ENCODE measurements at places on chromosomes 12 and 14.
A peak's percentile ranks its signal among the peaks of the same experiment; 100 is the strongest.

GRCh38 chr12:83250866-83251265, 564.2 kb downstream of the TMTC2 start:
- DNase-seq: no peak

- DNase-seq: no peak
Observed at GRCh38 chr14:75631453-75631831, 29.2 kb downstream of the ERG28 start.

GRCh38 chr12:54941659-54942058, 42.9 kb downstream of the TESPA1 start:
- DNase-seq: no peak

GRCh38 chr12:20370014-20370386, 1.7 kb downstream of the PDE3A start:
- no peak for DNase-seq

GRCh38 chr14:23024612-23025075, 10.1 kb downstream of the PSMB5 start:
- DNase-seq: no peak

DNA sequence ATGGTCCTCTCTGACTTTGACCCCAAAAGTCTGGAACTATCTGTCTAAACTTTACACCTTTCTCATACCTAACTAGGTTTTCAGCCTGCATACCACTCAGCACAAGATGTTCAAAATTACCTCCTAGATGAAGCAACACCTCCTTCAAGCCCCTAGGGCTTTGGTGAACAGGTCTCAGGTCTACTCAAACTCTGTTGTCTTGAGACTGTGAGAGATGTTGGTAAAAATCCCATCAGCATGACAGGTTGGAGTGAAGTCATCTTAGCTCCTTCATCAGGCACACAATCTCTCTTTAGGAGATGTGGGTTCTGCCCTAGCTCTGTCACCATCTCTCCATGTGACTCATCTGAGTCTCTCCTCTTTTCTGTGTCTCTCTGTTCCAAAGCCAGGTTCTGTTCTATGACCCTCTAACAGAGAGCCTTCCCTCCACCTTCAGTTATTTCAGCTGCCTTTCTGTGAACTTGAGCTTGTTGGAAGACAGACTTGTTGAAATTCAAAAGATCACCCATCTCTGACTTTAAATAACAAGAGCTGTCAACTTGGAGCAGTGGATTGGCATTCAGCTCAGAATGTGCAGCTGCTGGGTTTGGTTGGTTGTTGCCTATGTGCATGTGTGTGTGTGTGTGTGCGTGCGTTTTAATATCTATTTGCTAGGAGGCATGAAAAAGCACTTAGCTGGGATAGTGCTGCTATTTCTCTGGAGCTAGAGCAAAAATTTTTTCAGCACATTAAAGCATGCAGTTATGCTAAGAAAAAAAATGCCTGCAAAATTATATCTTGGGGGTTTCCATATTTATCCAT, 130.7 kb downstream of the CRACR2A start:
- DNase-seq: no peak

GRCh38 chr14:31927348-31927832, 149.7 kb upstream of the ARHGAP5 start:
- peak; percentile 21 for DNase-seq

DNA sequence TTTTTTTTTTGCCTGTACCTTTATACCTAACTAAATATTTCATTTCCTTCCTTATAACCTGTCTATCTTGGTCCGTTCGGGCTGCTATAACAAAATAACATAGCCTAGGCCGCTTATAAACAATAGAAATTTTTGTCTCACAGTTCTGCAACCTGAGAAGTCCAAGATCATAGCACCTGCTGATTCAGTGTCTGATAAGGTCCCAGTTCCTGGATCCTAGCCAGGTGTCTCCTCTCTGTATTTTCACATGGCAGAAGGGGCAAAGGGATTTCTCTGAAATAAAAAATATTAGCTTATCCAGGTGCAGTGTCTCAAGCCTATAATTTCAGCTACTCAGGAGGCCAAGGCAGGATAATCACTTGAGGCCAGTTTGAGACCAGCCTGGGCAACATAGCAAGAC, 1046.6 kb upstream of the USP15 start:
- no peak for DNase-seq

DNA sequence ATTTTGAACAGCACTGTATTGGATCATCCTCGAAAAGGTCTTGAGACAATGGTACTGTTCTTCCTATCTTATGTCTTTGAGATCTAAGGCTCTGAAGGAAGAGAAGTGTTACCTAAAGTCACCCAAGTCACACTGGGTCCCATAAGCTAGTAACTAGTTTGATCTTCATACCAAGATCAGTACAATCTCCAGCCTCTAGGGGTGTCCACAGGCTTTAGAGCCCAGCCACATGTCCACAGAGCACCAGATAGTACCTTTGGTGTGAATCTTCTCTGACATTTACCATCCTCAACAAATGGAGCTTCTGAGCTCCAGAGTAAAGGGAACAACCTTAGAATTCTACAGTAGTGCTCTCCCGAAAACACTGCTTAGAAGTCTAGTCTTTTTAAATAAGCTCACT, 78.7 kb downstream of the KSR2 start:
- DNase-seq: no peak

- no peak for DNase-seq
Observed at GRCh38 chr14:53537422-53538315, 384.5 kb upstream of the DDHD1 start.

GRCh38 chr12:69932676-69933552, 107.9 kb downstream of the MYRFL start:
- no peak for DNase-seq

GRCh38 chr12:26018926-26019325, 60.4 kb downstream of the RASSF8 start:
- no peak for DNase-seq

DNA sequence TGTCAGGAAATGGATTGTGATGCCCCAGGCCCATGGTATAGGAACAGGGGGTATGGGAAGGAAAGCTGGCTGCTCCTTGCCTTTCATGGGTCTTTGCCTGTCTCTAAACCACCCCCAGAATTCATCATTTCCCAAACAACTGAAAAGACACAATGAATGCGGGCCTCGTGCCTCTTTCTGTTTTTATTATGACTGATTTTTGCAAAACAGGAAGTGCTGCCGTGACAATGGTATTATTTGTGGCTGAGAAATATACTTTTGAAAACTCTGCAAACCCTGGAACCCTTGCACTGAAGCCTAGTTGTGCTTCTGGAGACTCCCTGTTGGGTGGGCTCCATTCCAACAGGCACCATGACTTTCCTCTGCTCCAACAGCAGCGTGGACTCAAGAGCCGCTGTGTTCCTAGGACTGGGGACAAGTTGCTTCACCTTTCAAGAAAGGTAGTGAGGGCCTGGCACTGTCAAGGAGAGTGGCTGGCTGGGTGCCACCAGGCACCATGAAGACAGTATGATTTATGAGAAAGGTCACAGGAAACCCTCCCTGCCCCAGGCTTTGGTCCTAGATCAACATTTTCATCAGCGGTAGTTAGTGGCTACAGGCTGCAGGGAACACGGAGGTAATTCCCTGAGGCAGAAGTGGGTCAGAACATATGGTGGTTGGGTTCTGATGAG, 4.8 kb upstream of the DGLUCY start:
- peak; percentile 30 for DNase-seq

DNA sequence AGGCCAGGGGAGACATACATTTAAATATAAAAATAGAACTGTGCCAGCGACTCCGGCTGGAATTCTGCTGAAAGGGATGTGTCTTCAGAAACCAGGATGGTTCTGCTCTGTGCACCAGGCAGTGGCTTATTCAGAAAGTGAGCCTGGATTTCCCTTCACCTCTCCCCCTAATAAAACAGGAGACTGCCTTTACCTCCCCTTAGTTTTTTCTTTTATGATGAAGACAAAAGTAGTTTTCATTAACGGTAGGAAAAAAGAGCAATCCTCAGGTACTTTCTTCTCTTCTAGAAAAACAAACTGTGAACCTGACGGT, 346 bp downstream of the SLC7A8 start:
- DNase-seq: no peak

- no peak for DNase-seq
Observed at GRCh38 chr14:78253986-78254385, 83.8 kb downstream of the NRXN3 start.

DNA sequence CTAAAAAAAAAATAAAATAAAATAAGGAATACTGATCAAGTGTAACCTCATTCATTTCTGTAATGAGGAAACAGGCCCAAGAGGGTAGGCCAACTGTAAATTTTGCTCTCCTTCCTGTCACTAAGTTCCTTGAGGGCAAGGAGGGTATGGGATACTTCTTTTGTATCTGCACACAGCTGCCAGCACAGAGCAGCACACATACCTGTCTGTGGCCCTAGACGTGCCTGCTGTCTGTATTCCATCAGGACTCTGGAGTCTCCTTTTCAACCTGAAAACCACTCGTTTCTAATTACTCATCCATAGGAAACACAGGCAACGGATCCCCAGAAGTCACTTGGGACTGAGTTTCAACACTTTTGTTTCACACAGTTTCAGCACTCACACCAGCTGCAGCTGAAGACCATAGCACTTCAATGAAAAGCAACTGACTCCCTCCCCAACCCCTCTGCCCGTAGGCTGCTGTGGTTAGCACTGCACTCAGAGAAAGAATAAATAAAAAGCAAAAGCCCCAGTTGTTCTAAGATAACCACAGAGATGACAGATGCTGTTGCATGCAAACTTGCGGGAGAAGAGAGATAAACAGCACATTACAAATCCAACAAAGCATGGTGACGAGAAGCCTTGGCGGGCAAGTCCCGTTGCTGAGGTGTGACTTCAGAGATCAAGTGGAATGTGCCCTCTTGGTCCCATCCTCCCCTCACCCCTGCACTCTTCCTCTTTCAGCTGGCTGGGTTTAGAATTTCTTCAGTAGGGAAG, 24.9 kb downstream of the CRACR2A start:
- DNase-seq: no peak

GRCh38 chr12:82600379-82600778, 86.3 kb upstream of the TMTC2 start:
- DNase-seq: no peak

DNA sequence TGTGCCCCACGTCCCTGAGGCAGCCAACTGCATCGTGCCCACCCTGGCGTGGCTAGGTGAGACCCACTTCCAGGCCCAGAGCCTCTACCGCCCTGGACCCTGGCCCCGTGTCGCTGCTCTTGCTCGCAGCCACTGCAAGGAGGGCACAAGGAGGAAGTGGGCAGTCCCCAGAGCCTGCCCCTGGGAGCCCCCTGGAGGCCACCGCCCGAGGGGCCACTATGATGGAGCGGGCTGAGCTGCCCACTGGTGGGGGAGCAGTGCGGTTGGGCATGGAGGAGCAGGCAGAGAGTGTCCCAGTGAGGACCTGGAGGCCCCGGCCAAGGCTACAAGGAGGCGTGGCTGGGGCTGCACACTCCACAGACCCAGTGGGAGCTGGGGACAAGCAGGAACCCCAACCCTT, 323.6 kb downstream of the PCNX1 start:
- DNase-seq: no peak

DNA sequence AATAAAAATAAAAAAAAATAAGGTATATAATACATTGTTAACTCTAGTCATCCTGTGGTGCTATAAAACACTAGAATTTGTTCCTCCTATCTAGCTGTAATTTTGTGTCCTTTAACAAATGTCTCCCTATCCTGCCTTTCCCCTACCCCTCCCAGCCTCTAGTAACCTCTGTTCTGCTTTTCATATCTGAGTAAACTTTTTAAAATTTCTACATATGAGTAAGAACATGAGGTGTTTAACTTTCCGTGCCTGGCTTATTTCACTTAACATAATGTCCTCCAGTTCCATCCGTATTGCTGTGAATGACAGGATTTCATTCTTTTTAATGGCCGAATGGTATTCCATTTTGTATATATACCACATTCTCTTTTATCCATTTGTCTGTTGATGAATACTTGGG, 71.3 kb upstream of the GNG2 start:
- DNase-seq: no peak

GRCh38 chr12:26345471-26346003, 150.2 kb downstream of the SSPN start:
- DNase-seq: no peak

DNA sequence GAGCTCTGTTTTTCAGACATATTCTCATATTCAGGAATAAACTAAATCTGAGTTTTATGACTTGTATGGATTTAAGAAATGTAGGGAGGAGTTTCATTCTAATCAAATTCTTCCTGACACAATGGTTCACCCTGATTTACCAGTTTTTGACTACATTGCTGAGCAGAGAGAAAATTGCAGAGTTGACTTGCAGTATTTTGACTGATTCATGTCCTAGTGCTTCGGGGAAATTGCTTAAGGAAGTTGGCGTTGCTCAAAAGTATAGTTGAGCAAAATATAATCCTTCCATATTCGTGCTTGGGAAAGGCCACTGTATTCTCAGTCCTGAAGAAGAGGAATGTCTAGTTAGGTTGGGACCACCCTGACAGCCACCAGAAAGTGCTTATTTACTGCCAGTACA, 1.3 kb upstream of the TWF1 start:
- DNase-seq: no peak

DNA sequence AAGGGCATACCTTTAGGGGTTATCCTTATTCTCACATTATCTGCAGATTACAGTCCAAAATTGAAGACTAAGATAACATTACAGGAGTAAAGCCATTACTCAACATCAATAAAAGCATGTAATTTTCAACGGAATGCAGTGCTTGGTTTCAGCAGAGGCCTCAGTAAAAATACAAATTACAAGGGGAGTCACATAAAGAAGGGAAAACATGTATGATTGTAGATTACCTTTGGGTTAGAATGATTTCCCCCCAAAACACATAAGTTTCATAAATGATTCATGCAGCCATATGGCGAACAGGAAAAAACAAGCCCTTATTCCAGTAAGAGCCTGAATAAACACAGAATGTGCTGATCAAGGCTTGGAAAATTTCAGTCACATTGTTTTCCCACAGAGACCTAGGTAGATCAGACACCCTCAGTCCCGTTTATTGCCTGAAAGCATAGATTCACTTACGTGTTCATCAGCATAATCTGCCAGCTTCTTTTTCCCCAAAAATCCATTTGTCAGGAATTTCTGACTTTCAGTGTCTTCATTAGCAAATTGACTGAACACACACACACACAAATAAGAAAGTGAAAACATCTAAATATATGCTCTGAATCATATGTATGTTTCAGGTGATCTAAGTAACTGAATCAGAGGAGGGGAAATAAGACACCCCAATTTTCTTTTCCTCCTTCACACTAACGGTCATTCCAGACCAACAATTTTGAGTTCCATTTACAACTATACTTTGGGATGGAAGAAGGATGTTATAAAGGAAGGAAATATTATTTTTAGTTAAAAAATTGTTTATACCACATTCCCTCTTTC, 37.5 kb downstream of the SLC38A4 start:
- no peak for DNase-seq

- DNase-seq: no peak
Observed at GRCh38 chr12:109872-110271, 43.3 kb downstream of the IQSEC3 start.

GRCh38 chr12:56014205-56014604, 6.6 kb upstream of the IKZF4 start:
- DNase-seq: no peak

DNA sequence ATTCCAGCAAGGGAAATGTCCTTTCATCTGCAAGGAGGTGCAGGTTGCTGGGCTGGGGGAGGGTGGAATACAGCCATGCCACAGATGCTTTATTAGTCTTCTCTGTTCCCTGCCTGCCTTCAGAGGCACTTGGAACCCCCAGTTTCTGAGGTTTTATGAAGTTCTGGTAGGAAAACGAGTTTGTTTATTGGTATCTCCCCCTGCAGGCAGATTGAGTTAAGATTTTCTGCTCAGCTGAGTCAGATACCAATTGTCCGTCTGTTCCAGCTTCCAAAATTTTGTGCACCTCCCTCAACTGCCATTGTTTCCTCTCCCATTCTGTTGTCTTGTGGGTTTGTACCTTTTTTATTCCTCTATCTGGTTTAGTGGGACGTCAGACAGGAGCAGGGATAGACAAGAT, 155.6 kb downstream of the ETV6 start:
- no peak for DNase-seq
